ENCODE measurements at places on chromosomes 5 and 9. TPM values are rescaled to one million over a fixed set of nuclear protein-coding genes. Genes with fewer than 3 reads are reported as not detected.
A peak's percentile ranks its signal among the peaks of the same experiment; 100 is the strongest.

GRCh38 chr9:136244122-136244968, 1.3 kb downstream of the QSOX2 start:
- no peak for DNase-seq
- peaks cover 22% of the 10 kb centered on the region for H3K4me1 ChIP-seq
- H3K27ac ChIP-seq: peak overlapping the region; percentile 86
- no peaks in the 10 kb centered on the region for H3K27me3 ChIP-seq
- H3K4me3 ChIP-seq: peak overlapping the region; percentile 93

DNA sequence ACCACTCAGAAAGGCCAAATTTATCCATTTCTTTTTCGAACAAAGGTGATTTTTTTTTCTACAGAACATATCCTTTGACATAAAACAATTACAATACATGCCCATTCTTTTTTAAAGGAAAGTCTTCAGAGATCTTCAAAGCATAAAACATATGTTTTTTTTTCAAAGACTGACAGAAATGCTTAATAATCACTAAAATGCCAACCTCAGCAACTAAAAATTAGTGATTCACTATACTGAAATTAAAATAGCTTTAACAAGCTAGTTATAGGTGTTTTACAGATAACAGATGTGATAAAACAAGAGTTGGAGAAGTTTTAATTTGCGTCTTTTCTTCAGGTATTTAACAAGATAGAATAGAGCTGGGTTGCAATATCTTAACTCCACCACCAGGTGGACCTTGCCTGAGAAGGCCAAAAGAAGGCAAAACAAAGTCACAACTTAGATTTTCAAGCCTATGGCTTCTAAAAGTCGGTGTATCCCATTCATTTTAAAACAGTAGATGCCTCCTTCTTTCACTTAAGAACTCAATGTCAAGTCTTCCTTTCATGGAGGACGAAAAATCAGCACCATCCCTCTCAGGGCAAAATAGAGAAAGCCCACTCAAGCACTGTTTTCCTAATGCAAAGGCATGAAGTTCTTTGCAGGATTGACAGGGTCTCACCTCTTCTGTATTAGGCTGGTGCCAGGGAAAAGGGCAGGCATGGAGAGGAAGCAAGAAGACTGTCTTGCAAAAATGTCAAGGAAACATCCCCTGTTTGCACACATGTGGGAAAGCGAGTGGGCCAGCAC, 31.1 kb upstream of the CPLX2 start:
- H3K36me3 ChIP-seq: no peaks in the 10 kb centered on the region
- H3K27me3 ChIP-seq: no peaks in the 10 kb centered on the region
- H3K27ac ChIP-seq: no peak overlapping the region
- DNase-seq: peak; percentile 26

- peaks cover 6% of the 10 kb centered on the region for H3K4me1 ChIP-seq
- H3K27me3 ChIP-seq: no peaks in the 10 kb centered on the region
- DNase-seq: no peak
- no peak overlapping the region for H3K4me3 ChIP-seq
Observed at GRCh38 chr5:76617675-76618074, 5.5 kb downstream of the F2RL2 start.

GRCh38 chr5:167951116-167951515, 340.3 kb upstream of the WWC1 start:
- peaks cover 24% of the 10 kb centered on the region for H3K4me1 ChIP-seq
- no peaks in the 10 kb centered on the region for H3K27me3 ChIP-seq
- no peak overlapping the region for H3K27ac ChIP-seq
- DNase-seq: no peak
- H3K4me3 ChIP-seq: peak overlapping the region; percentile 3

DNA sequence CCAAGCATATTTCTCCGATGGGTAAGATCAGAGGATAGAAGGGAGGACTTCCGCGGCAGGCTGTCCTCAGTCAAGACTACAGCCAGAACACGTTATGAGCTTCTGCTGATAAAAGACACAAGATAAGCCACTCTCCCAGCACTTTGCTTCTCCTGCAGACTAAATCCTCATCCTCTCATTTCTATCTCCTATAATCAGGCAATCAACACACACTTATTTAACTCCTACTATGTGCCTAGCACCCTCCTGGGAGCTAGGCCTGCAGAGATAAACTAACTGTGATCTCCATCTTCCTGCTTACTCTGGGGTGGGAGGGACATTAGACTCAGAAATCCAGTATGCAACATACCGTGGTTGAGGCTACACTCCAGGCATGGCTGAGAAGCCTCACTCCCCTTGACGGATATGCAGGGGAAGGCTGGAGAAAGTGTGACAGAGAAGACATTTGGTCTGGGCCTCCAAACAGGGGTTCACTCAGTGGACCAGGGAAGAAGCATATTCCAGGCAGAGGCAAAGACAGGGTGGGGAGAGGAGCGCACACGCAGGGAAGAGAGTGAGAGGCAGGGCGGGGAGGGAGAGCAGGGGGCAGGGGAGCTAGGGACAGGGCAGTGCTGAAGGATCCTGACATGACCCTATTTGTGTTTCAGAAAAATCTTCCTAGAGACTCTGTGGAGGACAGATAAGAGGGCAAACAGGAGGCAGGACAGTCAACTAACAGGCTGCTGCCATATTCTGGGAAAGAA, 274.1 kb downstream of the DENND1A start:
- no peaks in the 10 kb centered on the region for H3K4me1 ChIP-seq
- H3K36me3 ChIP-seq: peaks cover 6% of the 10 kb centered on the region
- no peak overlapping the region for H3K27ac ChIP-seq
- DNase-seq: no peak
- H3K4me3 ChIP-seq: no peak overlapping the region

- H3K4me3 ChIP-seq: peak overlapping the region; percentile 10
- DNase-seq: peak; percentile 98
- H3K36me3 ChIP-seq: peaks cover 6% of the 10 kb centered on the region
- H3K27me3 ChIP-seq: no peaks in the 10 kb centered on the region
Observed at GRCh38 chr5:135493406-135494180, 41.4 kb upstream of the TIFAB start.

GRCh38 chr5:143793249-143793648, 18.7 kb upstream of the HMHB1 start:
- H3K36me3 ChIP-seq: no peaks in the 10 kb centered on the region
- no peaks in the 10 kb centered on the region for H3K4me1 ChIP-seq
- H3K27ac ChIP-seq: no peak overlapping the region
- DNase-seq: no peak
- H3K27me3 ChIP-seq: no peaks in the 10 kb centered on the region

- DNase-seq: no peak
- peaks cover 32% of the 10 kb centered on the region for H3K27me3 ChIP-seq
- peaks cover 11% of the 10 kb centered on the region for H3K4me1 ChIP-seq
- H3K36me3 ChIP-seq: no peaks in the 10 kb centered on the region
Observed at GRCh38 chr5:176636426-176636825, 6.0 kb downstream of the EIF4E1B start.

- no peaks in the 10 kb centered on the region for H3K27me3 ChIP-seq
- no peak for DNase-seq
- H3K4me3 ChIP-seq: no peak overlapping the region
- no peak overlapping the region for H3K27ac ChIP-seq
- H3K36me3 ChIP-seq: no peaks in the 10 kb centered on the region
Observed at GRCh38 chr5:33964132-33964700, 20.3 kb downstream of the SLC45A2 start.

DNA sequence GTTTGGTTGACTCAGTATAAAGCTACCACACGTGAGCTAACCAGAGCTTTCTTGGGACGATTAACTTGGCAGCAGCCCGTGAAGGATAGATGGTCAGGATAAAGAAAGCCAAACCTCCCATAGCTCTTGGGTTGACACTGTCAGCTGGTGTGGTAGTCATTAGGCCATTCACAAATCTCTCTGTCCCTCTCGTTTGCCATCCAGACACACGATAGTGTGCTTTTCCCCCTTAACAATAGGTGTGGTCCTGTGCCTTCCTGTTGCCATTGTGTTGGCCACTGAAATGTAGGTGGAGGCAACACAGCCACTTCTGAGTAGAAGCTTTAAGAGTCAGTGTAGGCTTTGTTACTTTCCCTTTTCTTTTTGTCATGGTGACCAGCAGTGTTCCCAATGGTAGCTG, 11.7 kb downstream of the OR13J1 start:
- peaks cover 4% of the 10 kb centered on the region for H3K36me3 ChIP-seq
- H3K4me1 ChIP-seq: no peaks in the 10 kb centered on the region
- H3K27ac ChIP-seq: no peak overlapping the region
- no peak for DNase-seq
- H3K27me3 ChIP-seq: peaks cover 47% of the 10 kb centered on the region

DNA sequence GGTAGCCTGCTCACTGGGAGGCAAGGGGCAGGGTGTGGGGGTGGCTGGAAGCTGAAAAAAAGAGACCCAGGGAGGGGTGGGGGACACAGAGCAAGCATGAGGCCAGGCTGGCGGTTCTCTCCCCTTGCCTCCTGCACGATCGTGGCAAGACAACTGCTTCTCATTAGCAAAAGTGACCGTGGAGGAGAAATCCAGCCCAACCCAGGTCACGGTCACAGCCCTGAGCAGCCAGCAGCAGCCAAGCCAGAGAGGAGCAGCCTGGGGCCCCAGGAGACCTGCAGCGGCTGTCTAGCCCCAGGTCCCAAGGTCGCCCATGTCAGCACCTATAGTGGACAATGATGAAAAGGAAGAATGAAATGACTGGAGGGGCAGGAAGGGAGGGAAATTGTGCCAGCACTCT, 89.1 kb downstream of the NRG2 start:
- no peaks in the 10 kb centered on the region for H3K36me3 ChIP-seq
- no peaks in the 10 kb centered on the region for H3K4me1 ChIP-seq
- H3K27ac ChIP-seq: no peak overlapping the region
- H3K27me3 ChIP-seq: peaks cover 37% of the 10 kb centered on the region
- no peak overlapping the region for H3K4me3 ChIP-seq
- no peak for DNase-seq

DNA sequence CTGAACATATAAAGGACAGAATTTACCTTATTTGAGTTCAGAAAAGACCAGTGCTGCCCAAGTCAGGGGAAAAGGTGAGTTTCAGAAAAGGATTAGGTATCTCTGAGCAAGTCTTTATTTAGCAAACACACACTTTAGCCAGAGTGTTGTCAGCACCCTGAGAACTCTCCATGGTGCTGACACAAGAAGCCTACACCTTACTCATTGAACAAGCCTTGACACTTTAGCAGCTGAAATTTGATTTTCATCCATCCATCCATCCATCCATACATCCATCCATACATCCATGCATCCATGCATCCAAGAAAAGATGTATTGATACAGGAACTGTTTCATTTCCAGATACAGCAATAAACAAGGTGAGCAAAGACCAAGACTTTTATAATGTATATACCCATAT, 311.2 kb downstream of the TRIM32 start:
- DNase-seq: peak; percentile 67
- H3K27ac ChIP-seq: no peak overlapping the region
- H3K4me3 ChIP-seq: no peak overlapping the region

GRCh38 chr5:17819783-17820182, 185.5 kb downstream of the TAF11L14 start:
- H3K27me3 ChIP-seq: no peaks in the 10 kb centered on the region
- no peaks in the 10 kb centered on the region for H3K4me1 ChIP-seq
- H3K27ac ChIP-seq: no peak overlapping the region
- no peaks in the 10 kb centered on the region for H3K36me3 ChIP-seq
- DNase-seq: peak; percentile 30

GRCh38 chr9:116635908-116636307, 51.2 kb upstream of the TRIM32 start:
- no peak for DNase-seq
- no peaks in the 10 kb centered on the region for H3K36me3 ChIP-seq

GRCh38 chr5:82905986-82906385, 171.2 kb downstream of the TMEM167A start:
- H3K4me3 ChIP-seq: no peak overlapping the region
- H3K4me1 ChIP-seq: no peaks in the 10 kb centered on the region
- H3K27me3 ChIP-seq: no peaks in the 10 kb centered on the region
- DNase-seq: no peak
- no peak overlapping the region for H3K27ac ChIP-seq
- no peaks in the 10 kb centered on the region for H3K36me3 ChIP-seq

DNA sequence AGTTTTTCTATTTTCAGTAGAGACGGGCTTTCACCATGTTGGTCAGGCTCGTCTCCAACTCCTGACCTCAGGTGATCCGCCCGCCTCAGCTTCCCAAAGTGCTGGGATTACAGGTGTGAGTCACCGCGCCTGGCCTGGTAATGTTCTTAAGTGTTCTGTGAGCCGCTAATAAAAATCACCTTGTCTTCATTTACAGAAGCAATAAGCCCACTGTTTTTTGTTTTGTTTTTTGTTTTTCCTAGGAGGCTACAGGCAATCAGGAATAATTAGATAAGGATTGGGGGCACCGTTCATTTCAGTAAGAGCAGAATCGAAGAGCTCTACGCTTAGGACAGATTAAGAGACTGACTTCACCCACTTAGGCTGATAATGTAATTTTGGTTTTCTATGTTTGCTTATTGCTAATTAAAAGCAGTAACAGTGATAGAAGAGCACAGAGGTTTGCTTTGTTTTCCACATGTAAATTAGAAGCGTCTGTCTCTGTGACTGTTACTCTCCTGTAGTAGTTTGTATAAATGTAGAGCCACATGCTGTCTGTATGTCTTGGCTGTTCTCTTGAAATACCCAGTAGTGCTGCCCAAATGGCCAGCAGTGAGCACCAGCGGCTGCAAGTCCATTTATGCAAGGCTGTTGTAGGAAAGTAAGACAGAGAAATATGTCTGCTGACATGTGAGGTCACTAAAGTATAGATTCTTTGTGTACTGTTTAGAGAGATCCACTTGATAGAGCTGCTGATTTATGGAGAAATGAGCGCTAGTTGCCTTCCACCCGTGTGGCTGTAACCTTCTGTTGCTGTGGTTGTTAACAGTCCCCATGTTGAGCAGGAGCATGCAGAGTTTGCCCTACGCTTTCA, 30.5 kb downstream of the TRIO start:
- H3K4me1 ChIP-seq: peaks cover 51% of the 10 kb centered on the region
- H3K4me3 ChIP-seq: peak overlapping the region; percentile 41
- H3K27me3 ChIP-seq: no peaks in the 10 kb centered on the region
- DNase-seq: peak; percentile 65
- no peaks in the 10 kb centered on the region for H3K36me3 ChIP-seq

GRCh38 chr9:136858452-136858843, 6.3 kb downstream of the MAMDC4 start:
- peaks cover 14% of the 10 kb centered on the region for H3K36me3 ChIP-seq
- H3K27ac ChIP-seq: no peak overlapping the region
- H3K4me3 ChIP-seq: no peak overlapping the region
- no peaks in the 10 kb centered on the region for H3K27me3 ChIP-seq
- no peak for DNase-seq
- no peaks in the 10 kb centered on the region for H3K4me1 ChIP-seq

DNA sequence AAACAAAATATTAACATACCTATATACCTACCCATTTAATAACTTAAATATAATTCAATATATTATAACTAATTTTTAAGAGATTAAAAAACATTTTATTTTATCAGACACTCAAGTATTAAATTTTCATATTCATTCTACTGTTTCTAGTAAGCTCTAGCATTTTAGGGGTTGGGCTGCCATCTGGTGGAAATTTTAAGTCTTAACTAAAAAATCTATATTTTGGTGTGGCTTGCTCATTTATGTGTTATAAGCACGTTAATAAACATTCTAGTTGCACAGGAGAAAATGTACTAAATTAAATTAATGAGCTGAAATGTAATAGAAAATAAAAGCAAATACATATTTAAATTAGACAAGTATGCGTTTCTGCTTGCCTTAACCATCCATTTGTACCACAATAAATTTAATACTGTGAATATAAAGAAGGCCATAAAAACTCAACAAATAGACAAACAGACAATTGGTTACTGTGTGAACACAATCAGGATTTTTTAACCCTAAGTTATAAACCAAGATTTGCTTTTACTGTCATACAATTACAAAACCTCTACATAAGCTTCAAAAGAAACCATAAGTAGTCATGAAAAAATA, 1728.3 kb upstream of the CDH9 start:
- H3K4me3 ChIP-seq: no peak overlapping the region
- no peaks in the 10 kb centered on the region for H3K36me3 ChIP-seq
- H3K4me1 ChIP-seq: peaks cover 9% of the 10 kb centered on the region

CBY3 gene
- total RNA-seq: not detected

TYRP1 gene
- not detected for total RNA-seq

PCDHGA11 gene
- total RNA-seq: 0.30 TPM

HTR4 gene
- not detected for total RNA-seq

F2RL2 gene
- 0.28 TPM for total RNA-seq

TXNDC8 gene
- not detected for total RNA-seq

FOXD4L3 gene
- 0.96 TPM for total RNA-seq
